ENCODE measurements at places on chromosomes 11 and 22. TPM values are rescaled to one million over a fixed set of nuclear protein-coding genes. Genes with fewer than 3 reads are reported as not detected.

The OR8B12 gene
- not detected for total RNA-seq

The GPHA2 gene
- total RNA-seq, result not detected

The MAPK8IP2 gene
- 6.4 TPM for total RNA-seq

The FGF3 gene
- total RNA-seq, result not detected

The CHEK2 gene
- 47.1 TPM for total RNA-seq

GRCh38 chr11:120079750-120080610, 57.9 kb downstream of the TRIM29 start:
- H3K4me3 ChIP-seq, result no peak overlapping the region
- 0 out of 2 replicates have a peak, but pooled peaks cover 7% of the 10 kb centered on the region for H3K27me3 ChIP-seq
- H3K27ac ChIP-seq, result no peak overlapping the region
- H3K4me1 ChIP-seq, result no peaks in the 10 kb centered on the region

- no peak overlapping the region for H3K4me3 ChIP-seq
- no peak for DNase-seq
- no peaks in the 10 kb centered on the region for H3K27me3 ChIP-seq
- H3K36me3 ChIP-seq, result no peaks in the 10 kb centered on the region
- no peak overlapping the region for H3K27ac ChIP-seq
Measured at GRCh38 chr11:115612046-115612730, 108.0 kb upstream of the CADM1 start.

DNA sequence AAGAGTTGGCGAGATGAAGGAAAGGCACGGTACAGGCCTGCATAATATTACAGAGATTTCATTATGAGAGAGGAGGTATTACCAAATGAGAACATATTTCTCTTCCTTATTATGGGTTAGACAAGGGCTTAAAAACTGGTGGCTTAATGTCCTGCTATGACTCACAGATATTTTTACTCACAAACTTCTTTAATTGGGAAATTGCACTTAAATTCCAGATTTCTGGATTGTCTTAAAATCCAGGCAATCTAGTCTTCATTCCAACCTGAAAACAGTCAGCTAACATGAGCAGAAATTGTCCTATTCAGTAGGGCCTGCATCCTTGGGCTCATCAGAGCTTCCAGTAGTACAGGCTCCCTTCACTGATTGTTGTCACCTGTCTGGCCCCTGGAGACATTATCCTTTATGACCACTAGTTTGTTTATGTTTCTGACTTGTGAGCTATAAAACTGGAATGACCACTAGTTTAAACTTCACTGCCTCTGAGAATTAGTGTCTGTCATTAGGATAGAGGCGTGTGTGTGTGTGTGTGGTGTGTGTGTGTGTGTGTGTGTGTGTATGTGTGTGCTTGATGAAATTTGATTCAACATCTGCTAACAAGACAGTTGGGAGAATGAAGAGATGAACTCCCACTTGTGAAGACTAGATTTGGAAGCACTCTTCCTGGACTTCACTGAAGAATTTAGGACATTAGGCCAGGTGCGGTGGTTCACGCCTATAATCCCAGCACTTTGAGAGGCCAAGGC, 25.1 kb downstream of the DBX1 start:
- H3K4me1 ChIP-seq, result no peaks in the 10 kb centered on the region
- H3K27me3 ChIP-seq, result no peaks in the 10 kb centered on the region
- no peaks in the 10 kb centered on the region for H3K36me3 ChIP-seq

GRCh38 chr11:41660585-41660984, 201.1 kb upstream of the LRRC4C start:
- H3K27me3 ChIP-seq, result no peaks in the 10 kb centered on the region
- DNase-seq, result no peak
- no peak overlapping the region for H3K4me3 ChIP-seq
- no peaks in the 10 kb centered on the region for H3K36me3 ChIP-seq
- no peaks in the 10 kb centered on the region for H3K4me1 ChIP-seq
- no peak overlapping the region for H3K27ac ChIP-seq

DNA sequence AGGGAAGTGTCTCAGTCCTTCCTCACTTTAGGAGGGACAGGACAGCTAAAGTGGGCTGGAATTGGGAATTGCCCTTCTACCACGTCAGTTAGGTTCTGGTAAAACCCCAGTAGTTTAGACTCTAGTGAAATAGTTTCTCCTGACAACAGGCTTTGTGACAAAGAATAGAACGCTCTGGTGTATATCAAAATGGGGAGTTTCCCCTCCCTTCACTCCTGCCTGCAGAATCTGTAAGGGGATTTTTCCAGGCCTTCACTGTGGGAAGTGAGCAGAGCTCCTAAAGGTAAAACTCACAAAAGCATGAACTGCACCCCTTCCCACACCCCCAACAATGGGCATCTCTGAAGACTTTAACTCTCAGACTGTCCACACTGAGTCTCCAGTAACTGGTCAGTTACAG, 460.9 kb upstream of the LRRC4C start:
- H3K27me3 ChIP-seq, result no peaks in the 10 kb centered on the region
- no peak overlapping the region for H3K27ac ChIP-seq
- no peaks in the 10 kb centered on the region for H3K36me3 ChIP-seq
- H3K4me1 ChIP-seq, result no peaks in the 10 kb centered on the region

DNA sequence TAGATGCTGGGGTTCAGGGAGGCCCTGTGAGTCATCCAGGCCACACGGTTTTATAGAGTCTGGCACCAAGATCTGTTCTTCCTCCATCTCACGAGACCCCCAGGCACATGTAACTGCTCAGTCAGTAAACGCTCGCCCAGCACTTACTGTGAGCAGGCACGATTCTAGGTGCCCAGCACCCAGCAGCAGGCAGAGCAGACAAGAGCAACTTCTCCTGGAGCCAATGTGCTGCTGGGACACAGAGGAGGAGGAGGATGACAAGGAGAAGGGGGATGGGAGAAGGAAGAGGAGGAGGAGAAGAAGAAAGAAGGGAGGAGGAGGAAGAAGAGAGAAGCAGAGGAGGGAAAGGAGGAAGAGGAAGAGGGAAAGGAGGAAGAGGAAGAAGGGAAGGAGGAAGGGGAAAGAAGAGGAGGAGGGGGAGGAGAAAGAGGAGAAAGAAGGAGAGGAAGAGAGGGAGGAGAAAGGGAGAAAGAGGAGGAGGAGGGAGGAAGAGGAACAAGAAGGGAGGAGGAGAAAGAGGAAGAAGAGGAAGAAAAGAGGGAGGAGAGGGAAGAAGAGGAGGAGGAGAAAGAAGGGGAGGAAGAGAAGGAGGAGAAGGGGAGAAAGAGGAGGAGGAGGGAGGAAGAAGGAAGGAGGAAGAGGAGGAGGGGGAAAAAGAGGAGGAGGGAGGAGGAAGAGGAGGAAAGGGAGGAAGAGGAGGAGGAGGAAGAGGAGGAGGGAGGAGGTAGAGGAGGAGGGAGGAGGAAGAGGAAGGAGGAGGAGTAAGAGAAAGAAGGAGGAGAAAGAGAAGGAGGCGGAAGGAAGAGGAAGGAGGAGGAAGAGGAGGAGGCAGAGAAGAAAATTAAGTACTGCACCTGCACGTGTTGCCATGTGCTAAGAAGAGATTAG, 77.6 kb upstream of the RTL6 start:
- DNase-seq, result no peak
- no peak overlapping the region for H3K4me3 ChIP-seq
- 0 out of 2 replicates have a peak, but pooled peaks cover 3% of the 10 kb centered on the region for H3K27me3 ChIP-seq
- no peak overlapping the region for H3K27ac ChIP-seq

DNA sequence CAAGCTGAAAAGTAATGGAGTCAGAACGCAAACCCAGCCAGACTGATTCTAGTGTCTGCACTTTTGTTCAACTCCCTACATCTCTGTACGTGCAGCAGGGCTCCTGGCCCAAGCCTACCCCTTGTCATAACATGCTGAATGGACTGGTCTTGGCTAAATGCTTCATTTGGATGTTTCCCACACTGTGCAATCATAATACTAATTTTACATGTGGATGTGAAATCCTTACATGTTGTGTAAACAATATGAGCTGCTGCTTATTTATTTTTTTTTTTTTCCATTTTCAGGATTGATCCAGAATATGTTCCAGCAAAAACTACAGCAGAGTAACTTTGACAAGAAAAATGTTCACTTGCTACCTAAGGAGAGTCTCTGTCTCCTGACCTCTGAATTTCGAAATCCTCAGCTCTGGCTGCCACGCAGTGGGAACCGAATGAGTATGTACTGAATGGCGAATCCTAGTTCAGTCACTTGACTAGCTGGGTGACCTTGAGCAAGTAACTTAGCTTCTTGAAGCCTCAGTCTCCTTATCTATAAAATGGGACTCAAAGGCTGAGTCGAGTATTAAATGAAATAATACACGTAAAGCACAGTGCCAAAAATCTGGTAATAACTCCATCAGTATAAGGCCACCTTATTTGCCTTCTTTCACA, 133.4 kb downstream of the EHF start:
- no peak overlapping the region for H3K4me3 ChIP-seq
- no peaks in the 10 kb centered on the region for H3K4me1 ChIP-seq
- no peak for DNase-seq
- no peaks in the 10 kb centered on the region for H3K27me3 ChIP-seq

DNA sequence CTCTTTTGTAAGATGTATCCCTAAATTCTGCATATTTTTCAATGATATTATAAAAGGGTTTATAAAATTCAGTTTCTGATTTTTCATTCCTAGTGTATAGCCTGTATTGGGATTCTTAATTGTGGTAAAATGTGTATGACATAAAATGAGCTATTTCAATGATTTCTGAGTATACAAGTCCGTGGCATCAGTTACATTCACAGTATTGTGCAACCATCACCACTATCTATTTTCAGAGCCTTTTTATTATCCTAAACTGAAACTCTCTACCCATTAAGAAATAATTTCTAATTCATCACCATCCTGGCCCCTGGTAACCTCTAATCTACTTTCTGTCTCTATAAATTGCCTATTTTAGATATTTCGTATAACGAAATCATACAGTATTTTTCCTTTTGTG, 39.8 kb downstream of the EIF3F start:
- H3K27ac ChIP-seq, result no peak overlapping the region
- no peaks in the 10 kb centered on the region for H3K36me3 ChIP-seq
- DNase-seq, result no peak
- no peak overlapping the region for H3K4me3 ChIP-seq
- H3K27me3 ChIP-seq, result no peaks in the 10 kb centered on the region
- H3K4me1 ChIP-seq, result no peaks in the 10 kb centered on the region

DNA sequence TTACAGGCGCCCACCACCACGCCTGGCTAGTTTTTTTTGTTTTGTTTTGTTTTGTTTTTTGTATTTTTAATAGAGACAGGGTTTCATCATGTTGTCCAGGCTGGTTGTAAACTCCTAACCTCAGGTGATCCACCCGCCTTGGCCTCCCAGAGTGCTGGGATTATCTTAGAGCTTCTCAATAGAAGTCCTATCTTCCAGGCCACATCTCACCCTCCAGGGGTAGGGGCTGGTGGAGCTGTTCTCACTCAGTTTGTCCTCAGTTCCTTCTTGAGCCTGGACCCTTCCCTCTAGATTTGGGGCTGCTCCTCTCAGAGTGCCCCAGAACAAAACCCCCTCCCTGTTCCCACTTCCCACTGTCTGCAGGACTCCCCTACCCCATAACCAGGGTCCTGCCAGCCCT, 31.3 kb downstream of the BCR start:
- no peak overlapping the region for H3K4me3 ChIP-seq
- H3K4me1 ChIP-seq, result no peaks in the 10 kb centered on the region

Data from HCT116 (cell line).